Esophagus muscularis mucosa (tissue), 4 donors: ENCODE measurements at places on chromosomes 4 and X. TPM values are rescaled to one million over a fixed set of nuclear protein-coding genes. Genes with fewer than 3 reads are reported as not detected.

DNA sequence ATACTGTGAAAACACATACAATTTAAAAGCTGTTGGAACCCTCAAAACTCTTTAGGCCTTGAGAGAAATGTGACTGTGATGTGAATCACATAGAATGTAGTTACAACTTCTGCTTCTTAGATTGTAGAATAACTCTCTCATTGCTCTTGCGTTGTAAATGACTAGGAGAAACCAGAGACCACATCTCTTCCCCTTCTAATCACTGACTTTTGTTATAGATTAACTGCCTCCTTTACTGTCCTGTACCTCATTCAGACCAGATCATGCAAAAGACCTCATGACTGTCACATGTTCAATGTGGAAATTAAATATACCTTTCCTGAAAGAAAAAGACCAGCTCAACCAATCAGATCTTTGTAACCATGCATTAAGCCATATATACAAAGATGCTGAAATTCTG is 43.2 kb upstream of the NEIL3 start:
- H3K4me1 ChIP-seq: no peaks in the 10 kb centered on the region
- H3K36me3 ChIP-seq: no peaks in the 10 kb centered on the region
- no peak overlapping the region for H3K4me3 ChIP-seq
- no peak for DNase-seq
- no peak overlapping the region for H3K27ac ChIP-seq

DNA sequence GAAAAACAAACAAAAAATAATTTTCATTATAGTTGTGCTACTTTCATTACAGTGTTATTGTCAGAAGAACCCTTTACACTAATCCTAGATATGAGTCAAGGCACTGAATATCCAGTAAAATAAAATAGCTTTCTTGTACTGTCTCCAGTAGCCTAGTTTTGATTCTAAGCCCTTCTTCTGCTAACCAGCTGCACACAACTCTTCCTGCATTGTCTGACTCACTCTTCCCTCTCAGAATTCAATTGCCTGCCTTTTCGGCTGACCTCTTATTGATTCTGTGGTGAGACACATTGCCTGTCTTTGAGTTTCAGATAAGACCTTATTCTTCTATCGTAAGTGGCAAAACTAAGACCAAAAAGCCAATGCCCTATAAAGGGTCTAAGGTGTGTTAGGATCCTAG is 26.7 kb upstream of the PCDH18 start:
- H3K4me1 ChIP-seq: no peaks in the 10 kb centered on the region
- H3K4me3 ChIP-seq: no peak overlapping the region
- H3K27ac ChIP-seq: no peak overlapping the region
- DNase-seq: no peak
- H3K27me3 ChIP-seq: no peaks in the 10 kb centered on the region
- no peaks in the 10 kb centered on the region for H3K36me3 ChIP-seq

DNA sequence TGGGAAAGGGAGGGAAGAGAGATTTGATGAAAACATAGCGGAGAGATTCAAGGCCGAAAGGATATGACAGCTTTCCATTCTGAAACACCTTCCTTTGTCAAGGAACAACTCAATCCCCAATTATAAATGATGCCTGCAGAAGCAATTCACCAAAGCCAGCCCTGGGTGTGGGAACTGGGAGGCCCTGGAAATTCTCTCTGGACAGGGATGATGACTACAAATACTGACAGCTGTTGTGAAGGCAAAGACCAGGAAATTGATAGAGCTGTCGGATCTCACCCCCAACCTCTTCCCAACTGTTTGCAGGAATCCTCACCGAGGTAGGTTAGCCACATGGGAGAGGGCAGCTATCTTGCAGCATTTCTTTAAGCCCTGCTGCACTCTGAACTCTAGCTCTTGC is 54.3 kb downstream of the CCDC149 start:
- no peaks in the 10 kb centered on the region for H3K27me3 ChIP-seq
- no peak overlapping the region for H3K4me3 ChIP-seq
- H3K36me3 ChIP-seq: no peaks in the 10 kb centered on the region
- peak overlapping the region; percentile 71 for H3K27ac ChIP-seq
- no peak for DNase-seq

DNA sequence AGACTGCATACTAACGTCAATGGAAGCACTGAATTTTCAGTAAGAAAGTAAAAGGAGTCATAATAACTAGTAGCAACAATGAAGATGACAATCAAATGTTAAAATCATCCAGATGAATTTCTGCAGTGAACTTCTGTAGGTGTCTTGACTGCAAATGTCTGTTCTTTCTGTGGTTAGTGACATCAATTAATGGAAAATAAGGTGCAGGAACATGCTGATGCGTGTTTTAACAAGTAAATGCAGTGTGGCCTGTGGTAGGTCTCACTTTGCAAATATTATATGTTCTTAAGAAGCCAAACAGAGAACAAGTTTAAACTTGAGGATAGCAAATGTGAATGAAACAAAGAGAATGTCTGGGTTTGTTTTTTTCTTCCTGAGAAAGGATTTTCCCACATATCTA is 2.6 kb upstream of the DTHD1 start:
- no peak overlapping the region for H3K4me3 ChIP-seq
- no peak overlapping the region for H3K27ac ChIP-seq
- no peak for DNase-seq
- H3K4me1 ChIP-seq: no peaks in the 10 kb centered on the region
- H3K27me3 ChIP-seq: no peaks in the 10 kb centered on the region

GRCh38 chr4:129561886-129562671 is 466.1 kb downstream of the C4orf33 start:
- H3K27me3 ChIP-seq: no peaks in the 10 kb centered on the region
- DNase-seq: no peak
- no peak overlapping the region for H3K27ac ChIP-seq
- no peaks in the 10 kb centered on the region for H3K4me1 ChIP-seq

- no peaks in the 10 kb centered on the region for H3K36me3 ChIP-seq
- no peak for DNase-seq
- no peaks in the 10 kb centered on the region for H3K27me3 ChIP-seq
Measured at GRCh38 chrX:54093571-54093970, 49.3 kb upstream of the PHF8 start.

- H3K27ac ChIP-seq: no peak overlapping the region
- H3K27me3 ChIP-seq: no peaks in the 10 kb centered on the region
- no peaks in the 10 kb centered on the region for H3K4me1 ChIP-seq
- no peak for DNase-seq
- H3K4me3 ChIP-seq: no peak overlapping the region
- no peaks in the 10 kb centered on the region for H3K36me3 ChIP-seq
Measured at GRCh38 chrX:116749943-116750342, 287.2 kb upstream of the CT83 start.

DNA sequence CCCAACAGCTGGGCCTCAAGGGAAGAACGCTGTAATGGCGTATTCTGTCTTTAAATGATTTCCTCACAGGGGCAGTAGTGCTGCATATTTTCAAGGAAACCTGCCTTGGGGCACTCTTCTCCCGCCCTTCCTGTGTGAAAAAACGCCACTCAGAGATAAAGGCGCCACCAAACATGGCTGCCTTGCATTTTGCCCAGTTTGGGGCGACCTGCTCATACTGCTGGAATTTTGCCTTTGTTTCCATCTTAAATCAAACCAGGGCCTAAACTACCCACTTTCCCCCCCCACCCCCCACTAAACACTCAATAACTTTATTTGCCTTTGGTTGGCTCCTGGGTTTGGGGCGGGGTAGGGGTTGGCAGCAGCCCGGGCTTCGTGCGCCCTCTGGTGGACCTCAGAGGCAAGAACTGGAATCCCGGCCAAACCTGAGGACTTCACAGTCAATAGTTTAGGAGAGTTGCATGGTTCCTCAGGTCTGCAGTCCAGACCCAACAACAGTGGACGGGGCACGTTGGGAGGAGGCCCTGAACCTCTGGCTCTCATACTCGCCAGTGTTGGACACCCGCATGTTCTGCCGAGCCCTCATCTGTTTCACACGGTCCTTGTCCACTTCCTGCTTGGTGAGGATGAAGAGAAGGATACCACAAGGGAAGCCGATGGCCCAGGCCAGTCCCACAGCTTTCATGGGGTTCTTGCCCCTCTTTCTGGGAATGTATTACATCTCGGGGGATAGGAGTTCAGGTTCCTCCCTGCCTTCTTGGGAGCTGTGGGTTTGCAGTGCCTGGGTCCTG is 220.1 kb upstream of the STK26 start:
- H3K36me3 ChIP-seq: no peaks in the 10 kb centered on the region
- H3K4me1 ChIP-seq: no peaks in the 10 kb centered on the region
- H3K4me3 ChIP-seq: no peak overlapping the region
- no peaks in the 10 kb centered on the region for H3K27me3 ChIP-seq
- H3K27ac ChIP-seq: peak overlapping the region; percentile 34
- DNase-seq: no peak

- no peak for DNase-seq
- H3K4me1 ChIP-seq: no peaks in the 10 kb centered on the region
- H3K27me3 ChIP-seq: no peaks in the 10 kb centered on the region
Measured at GRCh38 chr4:16261313-16261878, 35.1 kb upstream of the TAPT1 start.

DNA sequence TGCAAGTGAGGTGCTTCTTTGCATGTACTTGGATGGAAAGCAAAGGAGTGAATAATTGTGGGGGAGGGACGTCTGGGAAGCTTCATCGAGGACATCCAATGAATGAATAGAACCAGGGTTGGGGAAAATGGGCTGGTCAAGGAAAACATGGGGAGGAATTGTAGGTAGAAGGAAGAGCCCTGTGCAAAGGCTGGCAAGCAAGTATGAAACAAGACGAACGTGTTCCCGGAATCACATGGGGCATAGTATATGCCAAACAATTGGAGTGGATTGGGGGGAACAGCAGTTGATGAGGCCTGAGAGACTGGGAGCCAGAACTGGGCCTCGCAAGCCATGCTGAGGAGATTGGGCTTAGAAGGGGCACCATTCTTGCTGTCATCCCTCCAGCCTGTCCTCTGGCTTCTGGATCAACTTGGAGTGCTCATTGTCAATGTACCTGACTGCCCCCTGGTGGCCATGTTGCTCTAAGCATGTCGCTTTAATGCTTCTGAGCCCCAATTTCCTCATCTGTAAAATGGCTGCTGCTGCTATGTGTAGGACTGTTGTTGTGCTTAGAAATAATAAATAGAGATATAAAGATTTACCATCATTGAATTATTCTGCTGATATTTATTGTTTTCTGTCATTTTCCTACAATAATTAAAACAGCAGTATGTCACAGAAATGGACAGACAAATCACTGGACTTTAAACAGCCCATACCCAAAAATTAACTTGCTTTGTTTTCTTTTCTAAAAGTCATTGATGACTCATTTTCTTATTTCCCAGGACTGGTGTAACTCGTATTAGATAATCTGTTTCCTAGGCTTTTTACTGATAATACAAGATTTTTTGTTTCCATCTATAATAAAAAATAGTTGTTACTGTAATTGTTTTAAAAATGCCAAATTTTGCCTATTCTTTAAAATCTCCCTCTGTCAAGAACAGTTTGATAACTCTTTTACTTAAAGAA is 66.4 kb downstream of the JADE3 start:
- H3K4me3 ChIP-seq: no peak overlapping the region
- H3K27me3 ChIP-seq: no peaks in the 10 kb centered on the region
- no peak overlapping the region for H3K27ac ChIP-seq
- peaks cover 5% of the 10 kb centered on the region for H3K4me1 ChIP-seq

- H3K4me1 ChIP-seq: peaks cover 22% of the 10 kb centered on the region
- no peak overlapping the region for H3K4me3 ChIP-seq
- DNase-seq: no peak
- no peaks in the 10 kb centered on the region for H3K36me3 ChIP-seq
- H3K27me3 ChIP-seq: no peaks in the 10 kb centered on the region
- H3K27ac ChIP-seq: no peak overlapping the region
Measured at GRCh38 chr4:45620808-45621207, 503.0 kb downstream of the GABRG1 start.

GRCh38 chr4:144611850-144612249 is 34.1 kb upstream of the HHIP start:
- no peak for DNase-seq
- H3K36me3 ChIP-seq: no peaks in the 10 kb centered on the region
- H3K27me3 ChIP-seq: no peaks in the 10 kb centered on the region
- no peak overlapping the region for H3K27ac ChIP-seq

DNA sequence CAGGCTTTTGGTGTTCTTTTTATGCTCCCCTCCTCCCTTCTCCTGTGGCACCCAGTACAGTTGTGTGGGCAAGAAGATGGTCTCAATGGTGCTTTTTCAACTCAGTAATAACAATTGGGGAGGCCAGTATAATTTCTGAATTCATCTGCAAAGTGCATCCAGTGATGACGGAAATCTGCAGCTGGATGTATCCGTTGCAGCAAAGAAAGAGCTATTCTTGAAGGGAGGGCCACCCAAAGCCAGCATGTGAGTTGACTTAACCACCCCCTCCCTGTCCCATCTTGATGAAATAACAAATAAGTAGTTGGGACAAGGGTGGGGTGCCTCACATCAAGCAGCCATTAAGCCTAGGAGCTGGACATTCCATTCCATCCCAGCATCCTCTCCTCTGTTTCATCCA is 30.7 kb downstream of the TSC22D3 start:
- H3K27ac ChIP-seq: no peak overlapping the region
- peaks cover 95% of the 10 kb centered on the region for H3K4me1 ChIP-seq
- no peak overlapping the region for H3K4me3 ChIP-seq
- H3K27me3 ChIP-seq: no peaks in the 10 kb centered on the region

- H3K27me3 ChIP-seq: no peaks in the 10 kb centered on the region
- DNase-seq: no peak
- H3K4me1 ChIP-seq: no peaks in the 10 kb centered on the region
Measured at GRCh38 chr4:151527699-151528098, 118.7 kb downstream of the FHIP1A start.

GRCh38 chr4:152389359-152389758 is 146.5 kb downstream of the FBXW7 start:
- no peaks in the 10 kb centered on the region for H3K4me1 ChIP-seq
- no peaks in the 10 kb centered on the region for H3K27me3 ChIP-seq
- no peak overlapping the region for H3K27ac ChIP-seq
- H3K4me3 ChIP-seq: no peak overlapping the region

GRCh38 chr4:30380404-30380998 is 339.7 kb upstream of the PCDH7 start:
- DNase-seq: no peak
- H3K4me3 ChIP-seq: no peak overlapping the region
- no peaks in the 10 kb centered on the region for H3K36me3 ChIP-seq
- H3K4me1 ChIP-seq: no peaks in the 10 kb centered on the region
- H3K27ac ChIP-seq: no peak overlapping the region

GRCh38 chrX:94545722-94546121 is 871.7 kb downstream of the FAM133A start:
- no peak for DNase-seq
- no peaks in the 10 kb centered on the region for H3K36me3 ChIP-seq
- no peak overlapping the region for H3K4me3 ChIP-seq
- no peaks in the 10 kb centered on the region for H3K27me3 ChIP-seq

DNA sequence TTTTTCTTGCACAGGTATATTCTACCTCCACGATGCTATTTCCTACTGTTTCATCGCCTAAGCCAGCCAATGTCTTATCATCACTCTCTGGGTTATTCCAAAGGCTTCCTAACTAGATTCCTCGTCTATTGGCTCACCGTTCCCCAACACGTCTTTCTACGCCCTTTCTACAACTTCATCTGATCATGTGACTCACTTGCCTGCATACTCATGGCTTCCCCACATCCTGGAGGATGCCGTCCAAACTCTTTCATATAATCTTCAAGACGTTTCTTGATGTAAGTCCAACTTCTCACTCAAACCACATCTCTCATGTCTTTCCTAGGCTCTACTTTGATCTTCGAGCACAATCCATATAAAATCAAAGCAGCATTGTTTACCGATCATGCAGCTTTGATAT is 322.0 kb upstream of the PPARGC1A start:
- H3K27me3 ChIP-seq: no peaks in the 10 kb centered on the region
- no peak overlapping the region for H3K4me3 ChIP-seq
- H3K4me1 ChIP-seq: no peaks in the 10 kb centered on the region
- no peaks in the 10 kb centered on the region for H3K36me3 ChIP-seq
- no peak overlapping the region for H3K27ac ChIP-seq

GRCh38 chrX:100244681-100245080 is 165.4 kb downstream of the PCDH19 start:
- H3K4me1 ChIP-seq: no peaks in the 10 kb centered on the region

PRRG1 gene
- 7.1 TPM for total RNA-seq

ADGRG2 gene
- total RNA-seq: 2.0 TPM

SYNPO2 gene
- 2,313 TPM for total RNA-seq

C4orf50 gene
- 0.11 TPM for total RNA-seq

F9 gene
- not detected for total RNA-seq

ZNF157 gene
- 0.19 TPM for total RNA-seq

ARR3 gene
- not detected for total RNA-seq
